ENCODE measurements at places on chromosomes 7 and 10.

- no peak for DNase-seq
These were observed 74.1 kb downstream of the HIPK2 start for GRCh38 chr7:139703487-139704307.

DNA sequence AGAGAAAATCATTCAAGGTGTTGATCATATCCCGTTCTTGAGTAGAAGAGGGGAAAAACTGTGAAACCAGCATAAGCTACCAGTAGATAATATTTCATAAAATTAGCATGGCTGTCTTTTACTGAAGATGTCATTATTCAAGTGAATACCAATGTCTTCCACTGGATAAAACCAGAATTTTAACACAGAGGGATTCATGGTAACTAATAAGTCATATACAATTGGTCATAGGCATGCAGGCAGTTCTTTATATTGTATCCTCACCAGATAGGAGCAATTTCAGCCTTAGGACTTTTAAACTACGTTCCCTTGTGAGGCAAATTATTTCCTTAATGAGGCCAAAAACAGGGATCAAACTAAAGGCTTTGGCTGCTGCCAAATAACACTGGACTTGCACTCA lies 202.3 kb upstream of the PITRM1 start:
- no peak for DNase-seq

GRCh38 chr10:90288391-90288933 lies 569.4 kb downstream of the HTR7 start:
- no peak for DNase-seq

DNA sequence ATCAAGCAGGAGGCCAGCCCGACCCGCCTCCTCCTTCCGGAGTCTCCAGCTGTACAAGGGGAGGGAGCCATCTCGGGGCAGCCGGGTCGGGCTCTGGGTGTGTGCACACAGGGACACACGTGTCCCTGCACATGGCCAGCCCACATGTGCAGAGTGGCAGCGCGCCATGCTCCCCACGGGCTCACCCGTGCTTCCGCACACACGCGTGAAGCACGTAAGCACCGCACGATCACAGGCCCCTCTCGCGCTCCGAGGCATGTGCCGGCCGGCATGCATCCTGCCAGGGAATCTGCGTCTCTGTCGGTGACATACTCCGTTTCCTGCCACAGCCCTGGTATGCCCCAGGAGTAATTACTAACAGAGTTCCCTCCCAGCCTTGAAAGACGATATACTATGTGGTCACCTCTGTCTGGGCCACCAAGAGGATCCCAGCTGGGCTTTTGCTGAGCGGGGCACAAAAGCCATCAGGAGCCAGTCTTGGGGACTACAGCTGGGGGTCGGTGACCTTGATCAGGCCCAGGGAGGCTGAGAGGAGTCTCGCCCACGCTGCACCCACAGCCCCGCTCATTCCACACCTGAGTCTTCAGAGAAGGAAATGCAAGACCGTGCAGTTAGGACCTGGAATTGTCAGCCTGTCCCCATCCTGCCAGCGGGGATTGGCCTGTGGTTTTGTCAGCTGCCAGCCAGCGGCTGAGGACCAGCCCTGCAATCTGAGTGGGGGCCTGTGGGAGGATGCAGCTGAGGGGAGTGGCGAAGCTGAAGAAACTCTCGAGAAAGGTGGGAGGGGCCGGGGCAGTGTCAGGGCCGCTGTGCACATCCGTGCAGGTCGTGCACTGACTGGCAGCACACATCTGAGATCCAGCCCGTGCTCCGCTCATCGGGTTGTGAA lies 11.0 kb upstream of the LFNG start:
- DNase-seq, result no peak

GRCh38 chr10:124155781-124156435 lies 62.5 kb upstream of the CHST15 start:
- no peak for DNase-seq

Data from retinal pigment epithelial cell (primary cell).